ENCODE measurements at places on chromosomes 7 and 10.

- DNase-seq = no peak
Observed at GRCh38 chr7:64938540-64938939, 35.5 kb downstream of the ZNF273 start.

- no peak for DNase-seq
Observed at GRCh38 chr10:71970869-71971268, 6.7 kb downstream of the CHST3 start.

GRCh38 chr10:5321273-5321672 lies 43.5 kb upstream of the UCN3 start:
- DNase-seq = no peak

GRCh38 chr10:124354411-124355382 lies 64.0 kb downstream of the OAT start:
- DNase-seq = no peak

DNA sequence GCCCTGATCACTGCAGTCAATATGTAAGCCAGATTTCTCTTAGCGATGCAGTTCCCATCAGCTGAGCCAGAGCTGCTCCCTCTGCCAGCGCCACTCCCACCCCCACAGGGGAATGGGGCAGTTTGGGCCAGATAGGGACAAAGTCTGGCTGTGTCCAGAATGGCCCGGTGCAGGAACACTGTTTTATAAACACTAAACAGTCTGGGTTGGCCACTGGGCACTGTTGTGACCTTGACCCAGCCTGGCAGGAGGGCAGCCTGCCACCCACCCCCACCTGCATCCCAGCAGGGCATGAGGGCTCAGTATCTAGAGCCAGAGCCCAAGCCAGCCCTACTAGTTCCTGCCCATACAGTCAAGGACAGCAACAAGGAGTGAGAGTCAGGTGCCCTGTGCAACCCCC lies 1.3 kb downstream of the OGDHL start:
- no peak for DNase-seq

- no peak for DNase-seq
Observed at GRCh38 chr7:525740-526139, 6.1 kb upstream of the PDGFA start.

DNA sequence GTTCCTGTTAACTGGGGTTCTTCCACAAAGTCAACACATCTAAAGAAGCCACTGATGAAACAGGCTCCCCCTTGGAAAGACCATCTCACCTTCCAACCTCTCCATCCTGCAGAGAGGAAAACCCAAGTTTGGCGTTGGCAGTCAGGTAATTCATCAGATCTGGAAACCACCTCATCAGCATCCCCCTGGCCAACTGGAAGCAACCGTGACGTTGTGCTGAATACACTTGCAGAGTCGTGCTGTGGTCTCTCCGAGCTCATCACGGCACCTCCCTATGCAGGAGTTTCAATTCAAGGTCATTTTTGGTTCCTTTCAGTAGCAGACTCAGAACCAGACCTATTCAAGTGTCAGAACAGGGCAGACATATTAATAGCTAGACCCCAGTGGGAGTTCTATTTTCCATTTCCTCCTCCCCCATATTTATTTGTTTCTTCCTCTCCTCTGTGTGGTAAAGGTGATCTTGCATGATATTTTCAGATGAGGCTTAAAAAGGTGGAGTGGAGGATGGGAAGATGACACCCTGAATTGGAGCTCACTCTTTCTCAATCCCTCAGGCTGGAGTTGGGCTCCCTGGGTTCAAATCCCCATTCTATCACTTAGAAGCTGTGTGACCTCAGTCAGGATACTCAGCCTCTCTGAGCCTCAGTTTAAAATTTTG lies 149.1 kb upstream of the ADO start:
- peak; percentile 26 for DNase-seq

GRCh38 chr10:120607016-120607709 lies 150.1 kb downstream of the PLPP4 start:
- DNase-seq = no peak

DNA sequence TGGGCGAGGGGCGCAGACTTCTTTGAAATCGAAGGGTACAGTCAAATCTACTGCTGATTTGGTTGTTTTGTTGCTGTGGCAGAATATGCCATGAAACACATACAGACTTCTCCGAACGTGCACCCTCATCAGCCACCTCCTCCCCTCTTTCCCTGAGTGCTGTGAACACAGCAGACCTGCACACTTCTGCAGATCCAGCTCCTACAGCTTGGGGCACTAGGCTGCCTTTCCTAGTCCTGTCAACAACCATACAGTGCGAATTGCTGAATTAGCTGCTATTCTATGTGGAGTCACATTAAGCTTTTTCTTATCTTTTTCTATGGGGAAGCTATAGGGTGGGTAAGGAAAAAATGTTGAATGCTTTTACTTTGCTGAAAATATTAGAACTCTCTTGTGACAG lies 57.5 kb downstream of the COL17A1 start:
- DNase-seq = peak; percentile 14

DNA sequence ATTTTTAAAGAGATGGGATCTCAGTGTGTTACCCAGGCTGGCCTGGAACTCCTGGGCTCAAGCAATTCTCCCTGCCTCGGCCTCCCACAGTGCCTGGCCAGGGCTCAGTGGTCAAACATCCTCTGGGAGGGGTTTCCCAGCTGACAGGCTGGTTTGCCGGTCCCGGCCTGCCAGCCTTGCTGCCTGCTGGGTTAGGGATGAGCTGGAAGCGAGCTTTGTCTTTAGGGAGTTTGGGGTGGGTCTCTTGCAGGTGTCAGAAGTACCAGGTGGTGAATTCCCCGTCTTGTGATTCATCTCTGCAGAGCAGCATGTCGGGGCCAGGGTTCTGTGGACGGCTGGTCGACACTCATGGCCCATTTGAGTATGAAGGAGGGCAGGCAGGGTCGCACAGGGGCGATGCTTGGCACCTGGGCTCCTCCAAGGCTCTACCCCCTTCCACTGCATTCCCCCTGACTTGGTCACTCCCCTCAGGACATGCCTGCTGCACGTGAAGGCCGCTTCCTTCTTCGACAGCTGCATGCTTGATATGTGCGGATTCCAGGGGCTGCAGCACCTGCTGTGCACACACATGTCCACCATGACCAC lies 30.3 kb downstream of the ZAN start:
- no peak for DNase-seq

All from OCI-LY7 (cell line).